Dermis blood vessel endothelial cell (primary cell): ENCODE measurements at places on chromosomes 6 and 20. TPM values are rescaled to one million over a fixed set of nuclear protein-coding genes. Genes with fewer than 3 reads are reported as not detected.

DNA sequence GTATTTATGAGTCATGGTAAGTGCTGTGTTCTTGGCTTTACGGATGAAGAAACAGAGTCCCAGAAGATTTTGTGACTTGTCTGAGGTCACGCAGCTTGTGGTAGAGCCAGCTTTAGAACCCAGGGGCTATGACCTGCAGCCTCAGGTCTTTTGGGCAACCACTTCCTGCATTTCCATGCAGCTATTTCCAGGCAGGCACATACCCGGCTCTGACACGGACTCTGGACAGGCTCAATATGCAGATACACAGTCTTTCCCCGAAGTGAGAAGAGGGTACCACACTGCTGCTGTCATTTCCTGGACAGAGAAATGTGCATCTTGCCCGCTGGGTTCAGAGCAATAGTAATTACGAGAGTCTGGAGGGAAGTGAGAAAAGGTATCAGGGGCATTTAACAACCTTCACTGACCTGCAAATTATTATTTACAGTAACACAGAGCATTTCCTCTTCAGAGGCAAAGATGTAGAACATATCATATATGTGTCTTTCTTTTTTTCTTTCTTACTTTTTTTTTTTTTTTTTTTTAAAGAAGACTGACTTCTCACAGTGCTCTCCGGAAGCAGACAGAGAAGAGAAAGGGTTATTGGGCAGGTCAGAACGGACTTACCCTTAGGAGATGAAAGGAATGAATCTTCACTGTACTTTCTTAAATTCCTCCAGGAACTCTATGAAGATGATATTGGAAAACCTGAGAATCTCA, 185.1 kb downstream of the CLIC5 start:
- no peak for DNase-seq

DNA sequence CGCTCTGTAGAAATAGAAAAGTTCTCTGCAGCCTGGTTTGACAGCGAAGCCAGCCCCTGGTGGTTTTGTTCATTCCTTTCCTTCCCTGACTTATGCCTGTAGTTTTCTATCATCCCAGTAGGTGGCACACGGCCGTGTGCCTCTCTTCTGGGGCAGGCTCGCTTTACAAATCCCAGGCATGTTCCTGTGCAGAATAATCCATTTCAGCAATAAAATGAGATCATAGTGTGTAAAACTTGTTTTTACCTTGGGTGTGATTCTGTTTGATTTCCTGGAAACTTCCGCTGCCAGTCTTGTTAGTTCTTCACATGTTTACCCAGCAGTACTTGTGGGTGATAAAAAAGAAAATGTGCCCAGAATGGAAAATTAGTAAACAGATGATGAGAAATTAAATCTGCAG, 7.4 kb upstream of the INSM1 start:
- DNase-seq: peak; percentile 73

GRCh38 chr6:111975466-111975865, 78.4 kb upstream of the CCN6 start:
- no peak for DNase-seq

DNA sequence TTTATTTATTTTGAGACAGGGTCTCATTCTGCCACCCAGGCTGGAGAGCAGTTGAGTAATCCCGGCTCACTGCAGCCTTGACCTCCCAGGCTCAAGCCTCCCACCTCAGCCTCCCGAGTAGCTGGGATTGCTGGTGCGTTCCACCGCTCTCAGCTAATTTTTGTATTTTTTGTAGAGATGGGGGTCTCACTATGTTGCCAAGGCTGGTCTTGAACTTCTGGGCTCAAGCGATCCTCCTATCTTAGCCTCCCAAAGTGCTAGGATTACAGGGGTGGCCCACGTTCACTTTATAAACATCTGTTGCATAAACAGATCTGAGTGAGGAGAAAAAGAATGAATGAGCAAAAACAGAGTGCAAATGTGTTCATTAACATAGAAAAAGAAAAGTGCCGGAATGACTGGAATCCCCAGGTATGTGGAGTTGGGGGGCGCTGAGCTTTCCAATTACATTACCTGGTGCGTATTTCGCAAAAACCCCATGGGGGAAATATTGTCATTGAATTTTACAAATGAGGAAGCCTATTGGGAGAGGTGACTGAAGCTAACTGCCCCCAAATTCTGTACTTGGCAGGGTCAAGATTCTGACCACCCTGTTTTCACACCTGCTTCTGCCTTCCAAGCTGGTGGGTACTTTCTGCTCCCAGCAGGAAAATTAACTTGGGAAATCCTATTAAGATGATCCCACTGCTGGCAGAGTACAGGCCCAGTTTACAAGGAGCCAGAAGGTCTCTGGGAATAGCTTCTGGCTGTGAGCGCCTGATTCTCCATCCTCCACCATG, 207.7 kb upstream of the JARID2 start:
- no peak for DNase-seq

- no peak for DNase-seq
Measured at GRCh38 chr6:140388815-140389214, 1014.4 kb upstream of the CITED2 start.

DNA sequence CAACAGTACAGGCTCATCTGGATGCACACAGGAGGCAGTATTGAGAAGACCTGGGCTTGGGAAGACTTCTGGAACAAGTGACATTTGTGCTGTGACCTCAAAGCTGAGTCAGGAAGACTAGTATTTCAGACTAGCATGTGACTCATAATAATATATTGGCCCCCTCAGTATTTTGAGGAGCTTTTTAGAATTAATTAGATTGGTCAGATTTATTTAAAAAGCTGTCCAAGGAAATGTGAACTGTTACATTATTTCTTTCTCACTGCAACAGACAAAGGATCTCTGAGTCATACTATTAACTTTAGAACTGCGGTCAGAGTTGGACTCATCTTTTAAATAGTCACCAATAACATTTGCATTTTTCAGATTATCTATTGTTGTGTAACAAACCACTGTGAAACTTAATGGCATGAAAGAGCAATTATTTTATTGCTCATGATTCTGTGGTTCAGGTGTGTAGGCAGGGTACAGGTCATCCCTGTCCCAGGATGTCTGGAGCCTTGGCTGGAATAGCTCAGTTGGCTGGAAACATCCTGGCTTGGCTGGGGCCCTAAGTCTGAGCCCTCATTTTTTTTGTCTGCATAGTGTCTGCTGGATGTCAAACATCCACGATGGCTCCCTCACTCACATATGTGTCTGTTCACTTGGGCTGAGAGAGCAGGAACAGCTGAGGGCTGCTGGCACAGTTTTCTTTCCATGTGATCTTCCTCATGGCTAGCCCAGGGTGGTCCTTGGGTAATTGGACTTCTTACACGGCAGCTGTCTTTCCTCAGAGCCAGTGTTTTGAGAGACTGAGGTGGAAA, 46.9 kb downstream of the MAP3K4 start:
- peak; percentile 36 for DNase-seq

- no peak for DNase-seq
Measured at GRCh38 chr20:23099791-23100719, 13.9 kb upstream of the CD93 start.

- no peak for DNase-seq
Measured at GRCh38 chr6:154765273-154765672, 32.1 kb downstream of the SCAF8 start.

DNA sequence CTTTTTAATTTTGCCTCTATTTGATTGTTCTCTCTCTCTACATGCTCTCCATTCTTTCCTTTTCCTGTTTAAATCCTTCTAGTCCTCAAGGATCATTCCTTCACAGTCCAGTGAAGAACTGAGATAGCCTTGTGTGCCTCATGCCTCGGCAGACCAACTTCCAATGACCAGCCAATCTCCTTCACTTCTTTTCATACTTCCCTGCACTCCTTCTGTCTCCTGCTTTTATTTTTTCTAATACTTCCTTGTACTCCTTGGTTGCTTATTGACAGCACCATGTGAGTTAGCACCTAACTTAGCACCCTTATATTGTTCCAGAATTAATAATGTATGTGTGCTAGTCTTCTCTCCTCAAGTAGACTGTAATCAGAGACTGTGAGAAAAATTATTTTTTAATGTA, 246.8 kb downstream of the ADGRG6 start:
- no peak for DNase-seq

DNA sequence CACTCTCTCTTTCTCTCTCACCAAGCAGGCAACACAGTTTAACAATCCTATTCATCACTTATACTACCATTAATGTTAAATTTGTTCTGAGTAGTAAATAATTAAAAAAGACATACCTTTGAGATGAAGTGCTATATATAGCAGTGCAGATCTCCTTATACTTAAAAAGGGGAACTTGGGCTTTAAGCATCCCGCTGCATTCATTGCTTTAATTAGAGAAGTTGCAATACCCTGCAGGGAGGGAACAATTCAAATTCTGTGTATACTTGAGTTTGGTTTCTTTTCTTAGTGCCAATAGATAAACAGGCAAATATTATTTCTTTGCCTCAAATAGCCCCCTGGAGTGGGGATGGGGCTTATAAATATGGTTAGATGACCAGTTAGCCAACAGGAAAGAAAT, 10.8 kb upstream of the ZBTB24 start:
- no peak for DNase-seq

- DNase-seq: peak; percentile 28
Measured at GRCh38 chr20:63475209-63475608, 2.8 kb upstream of the KCNQ2 start.

- DNase-seq: peak; percentile 59
Measured at GRCh38 chr6:144659202-144660182, 374.4 kb downstream of the UTRN start.

GRCh38 chr6:53113742-53114141, 34.9 kb downstream of the GCM1 start:
- no peak for DNase-seq

- DNase-seq: no peak
Measured at GRCh38 chr6:110550353-110550752, 73.9 kb upstream of the SLC22A16 start.

DNA sequence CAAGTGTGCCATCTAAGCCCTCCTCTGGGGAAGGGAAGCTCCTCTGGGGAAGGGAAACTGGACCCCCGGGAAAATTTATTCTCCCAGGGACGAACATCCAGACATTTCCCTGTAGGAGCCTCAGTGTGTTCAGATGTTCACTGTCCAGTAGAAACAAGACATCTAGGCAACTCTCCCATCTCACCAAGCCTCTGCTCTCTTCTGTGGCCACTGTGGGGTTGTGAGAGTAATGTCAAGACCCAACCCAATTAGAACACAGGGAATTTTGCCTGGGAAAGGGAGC, 3.6 kb upstream of the PTGIS start:
- DNase-seq: no peak

DNA sequence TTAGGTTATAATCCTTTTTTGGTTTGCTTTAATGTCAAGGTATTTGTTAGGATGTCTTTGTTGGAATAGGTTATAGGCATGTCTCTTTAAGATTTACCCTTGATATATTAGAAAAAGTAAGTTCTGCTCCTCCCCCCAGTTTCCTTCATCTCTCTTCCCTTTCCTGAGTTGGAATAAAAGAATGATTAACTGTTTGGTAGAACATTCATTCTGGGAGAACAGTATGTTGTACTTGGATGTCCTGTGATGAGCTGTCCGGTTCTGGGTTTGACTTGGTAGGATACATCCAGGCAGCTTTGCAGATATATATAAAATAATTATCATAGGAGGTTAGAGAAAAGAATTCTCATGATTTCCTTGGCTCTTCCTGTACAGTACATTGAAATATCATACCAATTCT, 199.6 kb upstream of the RREB1 start:
- DNase-seq: no peak

GRCh38 chr20:2890742-2891141, 17.5 kb downstream of the PTPRA start:
- peak; percentile 73 for DNase-seq

DNA sequence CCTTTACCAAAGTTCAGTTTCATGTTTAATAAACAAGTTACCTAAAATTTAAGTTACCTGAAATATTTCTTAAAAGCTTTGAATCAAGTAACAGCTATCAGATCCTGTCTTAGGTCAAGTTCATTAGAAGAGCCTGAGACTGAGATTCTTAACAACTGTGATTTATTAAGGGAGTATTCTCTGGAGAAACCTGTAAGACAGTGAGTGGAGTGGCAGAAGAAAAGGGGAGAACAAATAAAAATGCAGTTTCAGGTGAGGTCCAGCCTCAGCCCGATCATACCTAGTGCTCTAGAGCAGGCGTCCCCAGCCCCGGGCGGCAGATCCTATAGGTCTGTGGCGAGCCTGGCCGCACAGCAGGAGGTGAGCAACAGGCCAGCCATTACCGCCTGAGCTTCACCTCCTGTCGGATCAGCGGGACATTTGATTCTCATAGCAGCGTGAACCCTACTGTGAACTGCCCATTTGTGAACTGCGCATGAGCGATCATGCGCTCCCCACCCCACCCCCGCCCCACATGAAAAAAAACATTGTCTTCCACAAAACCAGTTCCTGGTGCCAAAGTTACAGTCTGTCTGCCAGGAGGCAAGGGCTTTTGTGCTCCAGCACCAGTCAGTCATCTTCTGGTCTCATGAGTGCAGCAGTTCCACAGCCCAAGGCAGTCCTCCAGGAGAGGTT, 59.2 kb upstream of the ADGRB3 start:
- DNase-seq: no peak

DNA sequence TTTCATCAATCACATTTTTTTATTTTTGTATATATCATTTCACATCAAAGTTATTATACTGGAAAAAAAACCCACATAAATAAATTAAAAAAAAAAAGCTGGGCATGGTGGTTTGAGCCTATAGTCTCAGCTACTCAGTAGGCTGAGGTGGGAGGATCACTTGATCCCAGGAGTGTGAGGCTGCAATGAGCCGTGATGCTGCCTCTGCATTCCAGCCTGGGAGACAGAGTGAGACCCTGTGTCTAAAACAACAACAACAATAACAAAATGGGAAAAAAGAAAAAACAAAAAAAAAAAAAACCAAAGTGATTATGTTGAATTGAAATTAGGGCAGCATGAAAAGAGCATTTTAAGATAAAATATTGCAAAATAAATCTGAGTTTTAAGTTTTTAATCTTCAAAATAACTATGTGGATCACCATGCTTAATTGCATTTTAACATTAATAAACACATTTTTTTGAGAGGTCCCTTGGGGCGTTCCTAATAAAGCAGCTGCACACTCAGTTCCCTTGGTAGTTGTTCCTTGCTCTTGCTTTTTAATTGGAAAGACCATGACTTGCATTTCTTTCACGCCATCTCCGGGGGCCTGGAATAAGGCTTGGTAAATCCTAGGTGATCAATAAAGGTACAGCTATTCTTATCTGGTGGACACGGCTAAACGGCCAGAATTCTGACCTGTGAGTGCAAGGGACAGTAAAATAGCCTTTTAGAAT, 15.1 kb downstream of the NOX3 start:
- DNase-seq: no peak

DNA sequence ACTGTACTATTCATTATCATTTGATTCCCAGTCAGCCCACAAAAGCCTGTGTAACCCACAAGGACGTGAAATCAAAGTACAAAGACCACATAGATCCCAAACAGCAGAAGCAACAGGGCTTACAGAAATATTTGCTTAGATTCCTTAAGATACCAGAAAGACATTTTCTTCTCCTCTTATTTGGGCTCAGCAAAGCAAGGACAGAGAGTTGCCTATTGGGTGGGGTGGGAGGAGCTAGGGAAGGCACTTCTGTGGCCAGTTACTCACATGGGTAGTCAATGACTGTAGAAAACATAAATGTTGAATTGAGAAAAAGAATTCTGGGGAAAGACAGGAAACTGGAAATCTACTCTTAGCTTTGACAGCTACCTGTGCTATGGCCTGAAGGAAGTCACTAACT, 19.8 kb downstream of the PDE7B start:
- no peak for DNase-seq

Gene SLC22A3
- under 0.01 TPM in 1 of 2 replicates, not detected in the other for total RNA-seq

Gene STK38
- total RNA-seq: 19.2 and 24.5 TPM in 2 replicates

Gene SLC22A7
- total RNA-seq: not detected in 2 replicates

Gene PRDM1
- total RNA-seq: 1.4 and 9.5 TPM in 2 replicates

Gene VSX1
- total RNA-seq: not detected in 2 replicates

Gene RPS10
- 899 and 3,703 TPM in 2 replicates for total RNA-seq

Gene FAM210B
- total RNA-seq: 26.0 and 31.9 TPM in 2 replicates

Gene MAPK13
- 5.6 and 8.9 TPM in 2 replicates for total RNA-seq

Gene PIGT
- total RNA-seq: 23.8 and 32.4 TPM in 2 replicates

Gene CDK19
- total RNA-seq: 9.7 and 10.7 TPM in 2 replicates

Gene FILIP1
- total RNA-seq: 11.3 and 21.1 TPM in 2 replicates
